ENCODE measurements at places on chromosomes 11 and 22.

- DNase-seq: no peak
These were observed 1.7 kb upstream of the MS4A7 start for GRCh38 chr11:60376601-60377000.

GRCh38 chr11:65927904-65928397, 8.7 kb downstream of the DRAP1 start:
- DNase-seq: peak; percentile 54

DNA sequence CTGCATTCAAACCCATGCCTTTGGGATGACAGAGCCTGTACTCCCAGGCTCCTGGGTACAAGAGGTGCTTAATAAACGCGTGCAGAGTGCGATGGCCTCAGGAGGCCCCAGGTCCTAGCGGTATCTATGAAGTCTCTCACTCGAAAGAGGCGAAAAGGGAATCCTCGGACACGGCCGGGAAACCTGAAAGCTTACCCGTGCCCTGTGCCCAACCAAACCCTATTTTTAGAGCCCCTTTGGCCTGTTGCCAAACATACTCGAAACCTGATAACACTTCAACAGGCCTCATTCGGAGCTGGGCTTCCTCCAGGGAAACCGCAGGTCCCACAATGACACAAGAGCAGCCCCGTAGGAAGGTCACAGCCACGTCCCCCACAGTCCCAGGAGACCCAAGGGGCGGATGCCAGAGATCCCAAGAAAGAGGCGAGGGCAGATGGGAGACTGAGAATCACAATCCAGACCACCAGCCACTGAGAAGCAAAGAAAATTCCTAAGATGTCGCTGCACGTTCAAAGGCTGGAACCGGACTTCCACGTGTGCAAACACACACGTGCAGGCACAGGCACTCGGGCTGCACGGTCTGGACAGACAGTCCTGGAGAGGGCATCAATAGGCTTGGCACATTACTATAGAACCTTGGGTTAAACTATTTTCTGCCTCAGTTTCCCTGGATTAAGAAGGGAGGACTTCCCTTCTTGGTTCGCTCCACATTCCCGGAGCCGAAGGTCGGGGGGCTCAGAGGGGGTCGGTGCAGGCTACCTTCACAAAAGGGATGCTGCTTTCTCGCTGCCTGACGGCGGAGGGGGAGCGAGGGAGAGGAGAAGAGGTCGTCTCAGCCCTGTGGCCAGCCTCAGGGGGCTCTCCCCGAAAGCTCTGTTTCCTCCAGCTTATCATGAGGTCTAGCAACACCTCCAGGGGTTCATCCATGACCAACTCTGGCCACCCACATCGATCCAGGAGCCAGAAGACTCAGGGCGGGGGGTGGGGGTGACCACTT, 8.2 kb downstream of the PDGFB start:
- no peak for DNase-seq

DNA sequence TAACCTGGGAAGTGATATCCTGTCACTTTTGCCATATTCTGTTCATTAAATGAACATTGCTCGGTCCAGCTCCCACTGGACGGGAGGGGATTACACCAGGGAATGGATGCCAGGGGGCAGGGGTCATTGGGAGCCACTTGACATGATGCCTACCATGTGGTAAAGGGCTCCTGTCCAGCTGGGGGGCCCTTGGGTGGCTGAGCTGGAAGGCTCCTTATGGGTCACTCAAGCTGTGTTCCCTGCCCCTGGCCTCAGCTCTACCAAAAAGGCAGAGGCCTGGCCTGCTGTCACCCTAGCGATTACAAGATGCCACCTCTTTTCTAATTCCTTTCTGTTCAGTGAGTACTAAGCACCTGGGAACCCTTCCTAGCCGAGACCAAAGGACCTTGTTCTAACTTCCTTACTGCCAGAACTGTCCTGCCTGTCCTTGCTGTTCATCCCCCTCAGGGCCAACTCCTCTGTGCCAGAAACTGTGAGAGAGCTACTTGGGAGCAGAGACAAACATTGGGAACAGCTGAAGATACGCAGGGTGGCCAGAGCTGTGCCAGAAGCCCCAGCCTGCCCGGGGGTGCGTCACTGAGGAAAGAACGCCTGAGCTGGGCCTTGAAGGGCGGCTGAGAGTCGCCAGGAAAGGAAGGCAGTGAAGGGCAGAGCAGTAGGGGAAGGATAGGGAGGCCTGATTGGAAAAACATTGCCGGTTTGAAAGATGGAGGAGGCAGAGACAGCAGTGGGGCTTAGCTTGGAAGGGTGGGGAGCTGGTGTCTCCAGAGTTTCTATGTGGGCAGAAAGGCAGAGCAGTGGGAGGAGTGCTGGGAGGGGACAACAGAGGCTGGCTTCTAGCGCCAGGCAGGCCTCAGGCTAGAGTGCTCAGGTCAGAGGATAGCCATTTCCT, 12.7 kb upstream of the UVRAG start:
- DNase-seq: no peak

- DNase-seq: no peak
These were observed 32.6 kb downstream of the PPFIBP2 start for GRCh38 chr11:7546324-7546791.
